A172 (cell line): ENCODE measurements at places on chromosomes 5 and 9. TPM values are rescaled to one million over a fixed set of nuclear protein-coding genes. Genes with fewer than 3 reads are reported as not detected.

The FAM151B gene
- total RNA-seq: 0.98 and 1.9 TPM in 2 replicates

The VLDLR gene
- 1.8 and 3.8 TPM in 2 replicates for total RNA-seq

The DIPK1B gene
- total RNA-seq: 16.0 and 16.7 TPM in 2 replicates

The ACOT12 gene
- not detected in 2 replicates for total RNA-seq

The STC2 gene
- 0.03 and 0.10 TPM in 2 replicates for total RNA-seq

The LECT2 gene
- total RNA-seq: not detected in 2 replicates

The UBQLN1 gene
- total RNA-seq: 194 and 197 TPM in 2 replicates

The DMRTA1 gene
- 0.88 and 2.3 TPM in 2 replicates for total RNA-seq

The TMOD1 gene
- 0.81 and 2.1 TPM in 2 replicates for total RNA-seq

The CD274 gene
- 1.4 and 2.2 TPM in 2 replicates for total RNA-seq

The STX17 gene
- total RNA-seq: 26.9 and 66.3 TPM in 2 replicates

The ACTBL2 gene
- total RNA-seq: 0.05 TPM in 1 of 2 replicates, not detected in the other

The ZDHHC11B gene
- 0.26 and 2.3 TPM in 2 replicates for total RNA-seq

The GKAP1 gene
- 5.7 and 10.3 TPM in 2 replicates for total RNA-seq

The HDHD3 gene
- 19.2 and 23.2 TPM in 2 replicates for total RNA-seq
